ENCODE measurements at places on chromosomes 1 and 21. TPM values are rescaled to one million over a fixed set of nuclear protein-coding genes. Genes with fewer than 3 reads are reported as not detected.

GRCh38 chr1:220045356-220046051 lies 801 bp downstream of the EPRS1 start:
- peak overlapping the region; percentile 83 for H3K4me3 ChIP-seq
- H3K36me3 ChIP-seq, result no peaks in the 10 kb centered on the region
- peaks cover 16% of the 10 kb centered on the region for H3K4me1 ChIP-seq
- H3K27ac ChIP-seq, result peak overlapping the region; percentile 84
- no peak for DNase-seq

DNA sequence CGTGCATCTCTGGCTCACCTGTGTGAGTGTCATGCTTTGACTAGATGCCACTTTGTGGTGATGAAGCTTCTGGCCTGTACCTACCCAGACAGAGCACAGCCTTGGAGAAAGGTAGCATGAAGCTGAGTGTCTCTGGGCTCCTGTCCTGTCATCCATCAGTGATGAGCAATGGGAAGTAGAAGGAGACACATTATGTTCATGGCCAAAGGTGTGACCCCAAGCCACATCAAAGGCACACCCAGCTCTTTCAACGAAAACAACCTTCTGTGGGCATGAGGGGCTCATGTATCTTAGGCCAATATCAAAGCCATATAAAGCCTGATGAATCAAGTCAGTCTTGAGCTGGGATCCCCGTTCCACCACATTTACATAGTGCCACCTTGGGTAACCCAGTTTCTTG lies 1.0 kb upstream of the CLIC6 start:
- no peak overlapping the region for H3K27ac ChIP-seq
- DNase-seq, result no peak
- H3K27me3 ChIP-seq, result peaks cover 46% of the 10 kb centered on the region
- H3K4me3 ChIP-seq, result no peak overlapping the region
- H3K36me3 ChIP-seq, result no peaks in the 10 kb centered on the region

GRCh38 chr1:246588159-246588721 lies 22.0 kb downstream of the CNST start:
- H3K36me3 ChIP-seq, result no peaks in the 10 kb centered on the region
- H3K27ac ChIP-seq, result peak overlapping the region; percentile 27
- peaks cover 40% of the 10 kb centered on the region for H3K4me1 ChIP-seq

DNA sequence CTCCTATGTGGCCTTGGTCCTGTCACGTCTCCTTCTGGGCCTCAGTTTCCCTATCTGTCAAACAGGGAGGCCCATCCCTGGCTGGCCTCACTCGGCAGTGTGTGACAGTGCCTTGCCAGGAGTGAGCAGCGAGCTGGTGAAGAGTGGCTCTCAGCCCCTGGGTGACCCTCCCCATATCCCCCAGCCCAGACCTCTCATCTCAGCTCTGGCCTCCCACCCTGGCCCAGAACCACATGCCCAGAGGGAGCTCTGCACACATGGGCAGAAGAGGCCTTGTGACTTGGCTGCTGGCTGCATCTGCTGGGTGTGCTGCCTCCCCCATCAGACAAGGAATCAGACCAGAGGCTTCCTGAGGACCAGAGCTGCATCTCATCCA lies 19.5 kb upstream of the PADI1 start:
- DNase-seq, result no peak
- H3K27me3 ChIP-seq, result no peaks in the 10 kb centered on the region
- H3K36me3 ChIP-seq, result no peaks in the 10 kb centered on the region
- no peaks in the 10 kb centered on the region for H3K4me1 ChIP-seq
- H3K4me3 ChIP-seq, result no peak overlapping the region

DNA sequence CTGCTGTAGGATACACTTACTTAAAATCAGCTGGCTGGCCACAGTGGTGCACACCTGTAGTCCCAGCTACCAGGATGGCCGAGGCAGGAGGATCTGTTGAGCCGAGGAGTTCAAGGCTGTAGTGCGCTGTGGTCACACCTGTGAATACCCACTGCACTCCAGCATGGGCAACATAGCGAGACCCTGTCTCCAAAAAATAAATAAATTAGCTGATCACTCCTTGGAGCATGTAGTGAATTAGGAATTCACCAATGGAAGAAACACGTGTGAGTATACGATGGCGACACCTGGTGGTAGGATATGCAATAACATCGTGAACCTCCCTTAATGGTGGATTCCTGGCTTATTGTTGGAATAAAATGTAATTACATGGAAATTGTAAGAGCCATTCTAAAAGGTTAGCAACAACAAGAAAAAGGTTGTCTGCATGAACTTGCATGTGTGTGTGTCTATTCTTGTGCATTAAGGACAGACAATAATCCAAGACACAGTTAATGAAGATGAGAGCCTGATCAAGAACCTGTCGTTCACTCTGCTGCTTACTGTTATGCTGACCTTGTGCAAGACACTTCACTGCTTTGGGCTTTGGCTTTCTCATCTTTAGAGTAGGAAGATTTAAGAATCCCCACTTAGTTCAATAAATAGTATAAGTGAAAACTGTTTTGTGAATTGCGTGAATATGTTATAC lies 38.6 kb upstream of the COX20 start:
- no peak for DNase-seq
- H3K27ac ChIP-seq, result no peak overlapping the region
- H3K4me1 ChIP-seq, result no peaks in the 10 kb centered on the region
- no peak overlapping the region for H3K4me3 ChIP-seq

DNA sequence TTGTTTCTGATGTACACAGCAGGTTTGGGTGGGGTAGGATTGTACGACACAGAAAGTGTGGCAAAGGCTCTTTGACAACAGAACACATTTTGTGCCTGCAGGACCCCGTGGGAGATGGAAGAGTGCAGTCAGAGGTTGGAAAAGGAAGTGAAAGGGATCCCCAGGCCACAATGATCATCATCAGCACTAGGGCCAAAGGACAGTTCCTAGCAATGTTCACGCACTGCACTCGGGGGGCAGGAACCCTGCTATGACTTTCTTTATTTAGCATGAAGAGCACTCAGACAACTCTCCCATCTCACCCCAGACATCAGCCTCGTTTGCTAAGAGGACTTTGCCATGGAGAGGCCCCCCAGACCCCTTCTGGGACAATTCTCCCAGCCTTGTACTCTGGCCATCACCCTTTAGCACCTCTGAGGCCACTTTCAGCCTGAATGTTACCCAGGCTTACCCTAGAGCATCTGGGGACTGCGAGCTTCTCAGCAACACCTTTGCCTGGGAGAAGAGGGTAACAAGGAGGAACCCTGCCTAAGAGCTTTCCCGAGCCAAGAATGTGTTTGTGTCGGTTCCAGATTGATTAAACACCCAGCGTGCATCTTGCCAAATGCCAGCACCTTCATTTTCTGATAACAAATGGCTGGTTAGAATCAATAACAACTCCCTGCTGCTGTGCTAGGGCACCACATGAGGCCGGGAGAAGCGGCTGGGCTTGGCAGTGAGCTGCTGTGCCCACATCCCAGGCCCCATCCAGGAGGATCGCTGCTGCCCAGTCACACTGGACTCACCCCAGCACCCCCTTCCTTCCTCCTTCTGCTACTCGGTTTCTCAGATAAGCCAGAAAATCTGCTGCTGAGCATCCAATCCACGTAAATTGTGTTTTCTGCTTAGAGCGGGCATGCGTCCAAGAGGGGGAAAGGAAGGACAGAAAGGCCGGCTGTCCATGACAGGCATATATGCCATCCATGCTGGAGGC lies 633.1 kb downstream of the AJAP1 start:
- H3K4me3 ChIP-seq, result no peak overlapping the region
- no peaks in the 10 kb centered on the region for H3K4me1 ChIP-seq
- DNase-seq, result no peak
- peaks cover 3% of the 10 kb centered on the region for H3K27me3 ChIP-seq
- no peak overlapping the region for H3K27ac ChIP-seq

DNA sequence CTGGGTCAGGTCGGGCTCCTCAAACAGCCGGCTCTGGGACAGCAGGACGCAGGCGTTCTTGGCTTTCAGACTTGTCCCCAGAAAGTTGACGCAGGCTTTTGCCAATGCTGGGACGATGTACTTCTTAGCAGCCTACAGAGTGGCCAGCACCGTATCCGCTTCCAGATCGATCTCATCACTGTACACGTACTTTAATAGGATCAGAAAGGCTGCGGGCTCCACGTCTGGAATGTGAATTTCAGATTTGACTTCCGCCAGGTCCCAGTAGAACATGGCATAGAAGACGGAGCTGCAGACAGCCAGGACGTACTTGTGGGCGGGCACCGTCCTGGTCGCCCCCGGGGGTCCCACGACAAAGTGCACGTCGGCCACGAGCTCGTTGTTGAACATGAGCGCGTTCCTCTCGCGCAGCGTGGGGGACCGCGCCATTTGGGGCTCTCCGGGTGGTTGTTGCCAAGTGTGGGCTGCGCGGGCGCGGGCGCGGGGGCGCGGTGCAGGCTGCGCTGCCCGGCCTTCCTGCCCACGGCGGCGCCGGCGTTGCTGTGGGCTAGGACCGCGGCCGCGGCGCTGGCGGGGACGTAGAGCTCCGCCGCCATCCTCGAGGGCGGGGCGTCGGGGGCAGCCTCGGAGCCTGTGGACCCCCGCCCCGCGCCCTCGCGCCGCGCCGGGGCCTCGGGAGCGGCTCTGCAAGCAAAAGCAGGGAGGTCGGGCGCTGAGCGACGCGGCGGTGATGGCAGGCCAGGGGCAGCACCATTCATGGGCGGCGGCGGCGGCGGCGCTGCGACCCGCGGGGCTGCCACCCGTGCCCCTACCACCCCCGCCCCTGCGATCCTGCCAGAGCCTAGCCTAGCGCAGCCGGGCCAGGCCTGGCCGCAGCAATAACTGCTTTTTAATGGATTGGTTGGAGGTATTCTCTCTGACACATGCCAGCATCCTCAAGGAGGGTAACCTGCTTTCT lies 10.6 kb downstream of the CNR2 start:
- no peaks in the 10 kb centered on the region for H3K36me3 ChIP-seq
- peak overlapping the region; percentile 58 for H3K4me3 ChIP-seq
- no peak for DNase-seq
- no peaks in the 10 kb centered on the region for H3K27me3 ChIP-seq

DNA sequence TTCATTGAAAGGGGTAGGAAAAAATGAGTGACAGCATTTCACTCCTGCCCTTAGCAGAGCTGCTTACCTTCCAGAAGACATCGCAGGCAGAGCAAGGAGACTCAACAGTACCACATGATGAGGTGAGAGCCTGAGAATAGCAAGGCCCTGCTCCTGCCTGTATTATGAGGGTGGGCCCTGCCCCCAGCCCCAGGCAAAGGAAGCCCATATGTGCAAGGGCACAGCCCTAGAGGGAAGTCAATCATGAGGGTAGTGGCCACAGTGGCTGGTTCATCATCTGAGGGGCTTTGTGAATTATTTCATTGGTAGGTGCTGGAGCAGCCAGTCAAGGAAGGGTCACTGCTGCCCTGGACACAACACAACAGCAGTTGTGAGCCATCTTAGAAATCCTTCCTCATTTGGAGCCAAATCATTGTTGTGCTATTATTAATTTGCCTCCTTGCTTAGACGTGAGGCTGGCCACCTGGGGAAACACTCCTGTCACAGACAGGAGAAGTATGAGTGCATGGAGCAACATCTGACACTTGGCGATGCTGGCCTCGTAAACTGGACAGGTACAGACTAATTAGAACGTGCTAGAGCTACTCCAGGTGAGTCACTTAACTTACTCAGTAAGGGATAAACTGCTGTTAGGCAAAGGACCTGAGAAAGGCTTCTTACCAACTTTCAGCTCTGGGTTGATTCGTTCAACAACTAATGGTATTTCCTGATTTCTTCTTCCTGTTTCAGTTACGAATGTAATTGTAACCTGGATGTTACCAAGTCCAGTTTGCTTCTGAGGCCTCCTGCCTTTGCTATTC lies 22.7 kb upstream of the ACBD6 start:
- no peaks in the 10 kb centered on the region for H3K36me3 ChIP-seq
- no peak for DNase-seq
- H3K27ac ChIP-seq, result no peak overlapping the region
- H3K27me3 ChIP-seq, result no peaks in the 10 kb centered on the region
- H3K4me3 ChIP-seq, result no peak overlapping the region
- H3K4me1 ChIP-seq, result peaks cover 21% of the 10 kb centered on the region

VANGL2 gene
- total RNA-seq, result 0.63 TPM

- no peak for DNase-seq
- H3K27ac ChIP-seq, result no peak overlapping the region
- H3K4me3 ChIP-seq, result no peak overlapping the region
- H3K4me1 ChIP-seq, result no peaks in the 10 kb centered on the region
- no peaks in the 10 kb centered on the region for H3K36me3 ChIP-seq
Measured at GRCh38 chr1:103953386-103953785, 203.7 kb downstream of the AMY1C start.

- no peaks in the 10 kb centered on the region for H3K36me3 ChIP-seq
- no peak for DNase-seq
- H3K27ac ChIP-seq, result no peak overlapping the region
- H3K27me3 ChIP-seq, result peaks cover 12% of the 10 kb centered on the region
Measured at GRCh38 chr1:234111458-234112142, 207.1 kb downstream of the SLC35F3 start.

- no peaks in the 10 kb centered on the region for H3K4me1 ChIP-seq
- H3K27ac ChIP-seq, result no peak overlapping the region
- H3K27me3 ChIP-seq, result no peaks in the 10 kb centered on the region
- no peak overlapping the region for H3K4me3 ChIP-seq
- H3K36me3 ChIP-seq, result no peaks in the 10 kb centered on the region
Measured at GRCh38 chr1:47409311-47410067, 6.6 kb upstream of the FOXE3 start.

DNA sequence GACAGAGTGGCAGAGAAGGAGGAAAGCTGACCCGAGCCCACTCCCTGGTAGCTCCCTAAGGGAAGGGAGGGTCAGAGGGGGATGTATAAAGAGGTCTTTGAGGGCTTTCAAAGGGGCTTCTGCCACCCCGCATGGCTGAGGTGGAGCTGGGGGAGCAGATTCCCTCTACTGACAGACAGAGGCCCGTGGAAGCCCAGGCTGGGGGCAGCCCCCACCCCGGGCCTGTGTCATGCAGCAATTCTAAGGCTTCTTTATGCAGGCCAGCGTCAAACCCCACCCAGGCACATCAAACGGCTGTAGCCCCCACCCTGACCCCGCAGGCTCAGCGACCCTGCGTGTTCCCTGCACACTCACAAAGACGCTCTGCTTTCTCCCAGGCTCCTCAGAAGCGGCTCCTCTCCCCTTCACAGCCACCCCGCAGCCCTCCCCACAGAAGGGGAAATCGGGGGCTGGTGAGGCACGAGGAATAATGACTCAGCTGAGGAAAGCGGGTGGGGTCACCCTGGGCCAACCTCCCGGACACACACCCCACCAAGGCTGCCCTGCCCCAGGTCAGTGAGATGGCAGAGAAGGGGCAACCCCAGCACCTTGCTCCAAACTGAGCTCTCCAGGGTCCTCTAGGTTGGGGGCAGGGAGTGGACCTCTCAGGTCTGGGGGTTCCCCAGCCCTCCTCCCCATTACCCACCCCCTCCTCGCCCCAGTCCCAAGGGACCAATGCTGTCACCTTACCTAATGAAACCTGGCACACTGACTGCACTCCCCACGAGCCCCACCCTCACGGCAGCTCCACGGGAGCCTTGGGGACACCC lies 10.8 kb downstream of the SLC45A3 start:
- no peak for DNase-seq
- H3K27ac ChIP-seq, result no peak overlapping the region
- H3K4me1 ChIP-seq, result no peaks in the 10 kb centered on the region

Data from psoas muscle (tissue), 8 donors.